Muscle of back (tissue), 13 donors: ENCODE measurements at places on chromosomes 5 and 9. TPM values are rescaled to one million over a fixed set of nuclear protein-coding genes. Genes with fewer than 3 reads are reported as not detected.

DNA sequence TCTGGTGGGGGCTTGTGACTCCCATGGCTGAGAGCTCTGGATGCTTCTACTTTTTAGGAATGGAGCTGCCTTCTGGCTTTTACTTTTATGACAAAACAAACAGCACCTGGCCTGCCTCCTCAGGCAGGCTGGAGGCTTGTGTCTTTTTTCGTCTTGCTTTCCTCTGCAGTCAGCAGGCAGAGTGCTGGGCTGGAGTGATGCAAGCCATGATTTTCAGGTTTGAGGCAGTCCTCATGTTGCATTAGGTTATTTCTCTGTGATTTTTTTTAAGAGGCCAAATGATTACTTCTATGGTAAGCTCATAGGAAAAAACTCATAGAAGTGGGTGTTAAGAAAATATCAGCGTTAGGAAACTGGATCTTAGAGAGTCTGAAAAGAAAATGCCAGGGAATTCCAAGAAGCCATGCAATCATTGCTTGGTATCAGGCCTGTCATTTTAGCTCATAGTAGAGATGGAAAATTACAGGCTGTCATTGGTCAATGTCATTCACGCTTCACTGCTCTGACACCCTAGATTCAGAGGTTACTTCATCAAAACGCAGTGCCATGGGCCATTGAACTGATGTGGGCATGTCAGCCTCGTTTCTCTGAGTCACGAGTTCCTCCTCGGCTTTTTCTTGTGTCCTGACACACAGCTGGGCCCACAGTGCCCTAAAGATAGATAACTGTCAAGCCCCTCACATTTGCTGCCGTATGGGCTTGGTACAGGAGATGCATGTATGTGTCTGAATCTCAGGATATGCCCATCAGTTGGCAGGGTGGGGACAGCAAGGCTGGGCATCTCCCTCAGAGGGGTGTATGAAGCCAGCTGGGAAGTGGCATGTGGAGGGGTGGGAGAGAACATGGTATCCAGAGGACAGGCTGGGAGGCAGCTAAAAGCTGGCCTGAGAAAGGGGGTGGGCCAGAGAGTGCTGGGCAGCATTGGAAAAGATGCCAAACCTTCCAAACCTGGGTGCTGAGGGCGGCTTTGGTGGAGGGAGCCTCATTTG lies 151.8 kb downstream of the HSPA4 start:
- DNase-seq = no peak

- DNase-seq = no peak
Observed at GRCh38 chr5:143525176-143525575, 121.7 kb upstream of the NR3C1 start.

DNA sequence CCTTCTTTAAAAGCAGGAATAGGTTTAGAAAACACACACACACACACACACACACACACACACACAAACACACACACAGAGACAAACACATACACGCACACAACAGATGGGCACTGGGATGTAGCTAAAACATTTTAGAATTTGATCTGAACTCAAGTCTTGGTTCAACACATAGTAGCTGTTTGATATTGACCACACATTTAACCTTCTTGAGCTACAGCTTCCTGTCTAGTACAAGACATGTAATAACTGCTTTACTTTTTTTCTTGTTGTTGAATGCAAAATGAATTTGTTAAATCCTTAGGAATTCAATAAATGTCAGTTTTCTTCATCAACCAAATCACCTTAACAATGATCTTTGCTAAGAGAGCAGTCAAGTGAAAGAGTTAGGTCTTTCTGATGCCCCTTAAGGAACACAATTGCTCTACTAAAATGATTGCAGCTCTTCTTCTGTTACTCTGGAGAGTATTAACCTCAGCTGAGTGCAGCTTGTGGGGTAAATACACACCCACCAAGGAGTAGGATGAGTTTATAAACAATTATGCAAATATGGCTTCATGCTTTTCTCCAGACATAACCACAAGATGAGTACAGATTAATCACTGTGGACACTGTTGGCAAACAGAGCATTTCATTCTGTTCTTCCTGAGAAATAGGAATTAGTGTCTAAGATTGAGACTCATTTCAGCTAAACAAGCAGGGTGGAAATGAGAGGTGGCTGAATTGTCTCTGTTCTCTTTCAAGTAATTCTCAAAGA lies 302.9 kb upstream of the PAPPA start:
- DNase-seq = no peak

The DMAC1 gene
- polyA plus RNA-seq = 65.3 TPM

The DBH gene
- 0.63 TPM for polyA plus RNA-seq

DNA sequence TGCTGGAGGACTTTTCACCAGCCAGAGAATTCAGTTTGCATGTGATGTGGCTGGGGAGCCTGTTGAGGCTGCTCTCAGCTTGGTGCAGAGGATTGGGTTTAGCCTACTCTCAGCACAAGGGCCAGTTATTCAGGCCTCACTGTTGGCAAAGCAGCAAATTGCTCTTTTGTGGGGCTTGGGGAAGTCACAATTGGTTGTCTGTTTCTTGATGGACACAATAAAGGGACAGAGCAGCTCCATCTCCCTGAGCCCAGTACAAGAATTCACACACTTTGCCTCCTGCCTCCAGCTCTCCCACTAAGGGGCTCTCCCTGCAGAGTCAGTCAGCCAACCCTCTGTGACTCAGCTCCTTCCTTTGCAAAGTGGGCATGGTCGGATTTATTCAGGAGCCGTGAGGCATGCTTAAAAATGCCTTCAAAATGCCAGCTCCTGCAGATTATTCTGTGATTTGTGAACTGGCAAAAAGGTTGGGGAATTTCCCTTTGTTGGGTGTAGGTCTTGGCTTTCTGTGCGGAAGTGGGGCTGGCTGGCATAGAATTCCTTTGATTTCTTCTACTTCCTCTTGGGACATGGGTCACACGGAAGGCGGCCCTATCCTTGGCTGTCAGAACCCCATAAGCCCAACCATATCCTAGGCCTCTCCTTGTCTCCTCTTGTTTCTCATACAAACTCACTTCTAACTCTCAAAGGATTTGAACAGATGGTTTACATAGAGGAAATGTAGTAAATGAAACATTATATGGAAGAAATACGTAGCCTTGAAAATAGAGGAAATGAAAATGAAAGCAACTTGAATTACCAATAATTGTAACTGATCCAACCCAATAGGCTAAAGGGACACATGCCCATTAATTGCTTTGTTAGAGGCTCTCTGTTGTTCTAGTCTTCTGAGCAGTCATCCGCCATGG lies 118.7 kb upstream of the CD180 start:
- no peak for DNase-seq

DNA sequence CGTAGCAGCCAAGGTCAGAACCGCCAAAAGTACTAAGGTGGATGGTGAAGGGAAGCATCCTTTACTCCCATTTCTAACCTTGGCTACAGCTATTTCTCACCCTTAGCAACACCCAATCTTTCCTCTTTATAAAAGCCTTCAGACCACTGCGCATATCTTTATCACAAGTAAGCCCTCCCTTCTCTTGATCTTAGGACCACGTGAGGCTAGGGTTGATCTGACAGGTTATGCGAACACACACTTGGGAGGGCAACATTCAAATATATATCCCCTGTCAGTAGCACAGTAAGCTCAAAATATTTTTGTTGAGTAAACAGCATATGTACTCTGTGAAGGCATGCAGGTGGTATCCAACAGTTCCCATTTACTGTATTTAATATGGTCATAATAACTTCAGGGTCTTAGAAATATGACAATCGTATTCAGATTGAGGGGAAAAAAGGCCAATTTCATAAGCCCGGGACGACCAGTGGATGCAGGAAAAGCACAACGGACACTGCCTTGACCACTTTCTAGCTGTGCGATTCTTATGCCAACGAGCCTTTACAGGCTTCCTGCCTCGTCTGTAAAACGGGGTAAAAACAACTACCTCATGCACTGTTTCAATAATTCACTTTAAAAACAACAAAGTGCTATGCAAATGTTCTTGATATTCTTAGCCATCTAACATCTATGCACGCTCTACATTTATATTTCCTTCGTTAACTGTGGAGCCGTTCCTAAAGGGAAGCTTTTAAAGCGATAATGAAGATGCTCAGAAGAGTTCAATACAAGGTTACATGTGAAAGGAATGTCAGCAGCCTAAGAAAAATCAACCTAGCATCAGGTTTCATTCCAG lies 1.3 kb downstream of the ARSB start:
- no peak for DNase-seq

GRCh38 chr9:34623374-34624235 lies 3.3 kb upstream of the DCTN3 start:
- no peak for DNase-seq

The PDE6A gene
- 0.03 TPM for polyA plus RNA-seq

The TMEM252 gene
- polyA plus RNA-seq = 0.70 TPM

The UBE2QL1 gene
- polyA plus RNA-seq = 2.4 TPM

DNA sequence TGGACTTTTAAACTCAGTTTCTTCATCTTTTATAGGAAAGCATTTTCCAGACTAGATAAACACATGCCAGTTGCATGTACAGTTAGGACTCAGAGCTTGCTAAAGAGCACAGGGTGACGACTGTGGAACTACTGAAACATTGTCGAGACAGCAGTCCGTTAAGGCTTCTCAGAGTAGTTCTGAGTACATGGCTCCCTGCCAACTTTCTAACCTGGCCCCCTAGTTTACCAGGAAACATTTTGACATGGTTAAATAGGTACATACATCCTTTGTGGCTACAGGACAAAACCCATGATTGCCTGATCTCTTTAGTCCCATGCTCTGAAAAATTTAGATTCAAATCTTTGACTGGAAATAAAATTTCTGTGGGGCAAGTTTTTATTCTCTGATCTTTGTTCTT lies 129.7 kb downstream of the SLF1 start:
- DNase-seq = no peak

- DNase-seq = no peak
Observed at GRCh38 chr9:104025104-104025503, 69.0 kb upstream of the SMC2 start.

DNA sequence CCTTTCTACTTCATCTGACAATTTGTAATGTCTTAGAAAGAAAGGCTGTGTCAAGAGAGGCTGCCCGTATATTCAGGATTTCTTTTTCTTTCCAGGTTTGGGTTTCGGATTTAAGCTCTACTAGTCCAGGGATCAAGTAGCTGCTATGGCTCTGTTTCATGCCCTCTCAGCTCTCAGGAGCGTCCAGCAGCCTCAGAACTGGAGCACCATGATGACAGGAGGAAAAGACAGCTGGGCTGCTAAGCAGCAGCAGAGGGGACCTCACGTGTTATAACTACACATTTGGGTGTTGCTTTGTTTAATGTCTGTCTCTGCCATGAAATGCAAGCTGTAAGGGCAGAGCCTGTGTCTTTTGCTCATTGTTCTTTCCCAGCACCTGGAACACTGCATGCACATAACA lies 28.5 kb downstream of the TBC1D2 start:
- DNase-seq = peak; percentile 33

The ZCCHC7 gene
- polyA plus RNA-seq = 12.6 TPM

DNA sequence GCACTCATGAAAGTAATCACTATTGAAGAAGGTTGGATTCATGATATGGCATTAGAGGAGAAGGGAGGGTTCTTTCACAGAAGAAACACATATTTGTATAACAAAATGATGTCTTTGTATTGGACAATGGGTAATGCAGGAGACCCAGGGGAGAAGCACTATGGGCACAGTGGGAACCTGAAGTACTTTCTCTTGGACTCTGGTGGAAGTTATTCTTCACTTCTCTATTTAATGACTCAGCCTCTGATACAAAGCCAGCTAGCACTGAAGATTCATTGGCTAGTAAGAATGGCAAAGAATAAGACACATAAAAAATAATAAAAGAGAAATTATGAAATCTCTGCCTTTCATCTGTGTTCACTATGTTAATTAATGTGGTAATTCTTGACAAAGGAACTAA lies 149.9 kb upstream of the PRR16 start:
- no peak for DNase-seq

- peak; percentile 89 for DNase-seq
Observed at GRCh38 chr9:13485068-13485596, 205.6 kb upstream of the MPDZ start.

DNA sequence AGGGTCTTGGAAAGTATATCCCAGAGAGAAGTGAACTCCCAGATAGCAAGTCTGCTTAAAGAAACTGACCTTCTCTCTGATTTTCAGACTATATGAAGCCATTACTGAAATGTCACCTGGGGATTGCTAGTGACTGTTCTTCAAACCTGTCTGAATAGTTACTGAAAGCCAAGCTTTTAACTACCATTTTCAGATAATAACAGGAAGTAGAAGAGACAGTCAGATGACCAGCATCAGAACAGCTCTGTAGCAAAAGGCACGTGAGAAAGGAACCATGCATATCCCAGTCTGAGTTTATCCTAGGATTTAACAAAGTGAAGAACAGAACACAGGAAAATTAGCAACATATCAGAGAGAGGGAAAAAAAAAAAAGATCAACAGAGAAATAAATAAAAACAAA lies 74.9 kb upstream of the SELENOP start:
- no peak for DNase-seq

GRCh38 chr9:79973627-79974026 lies 401.9 kb downstream of the TLE4 start:
- DNase-seq = no peak

The NMUR2 gene
- polyA plus RNA-seq = 0.56 TPM

DNA sequence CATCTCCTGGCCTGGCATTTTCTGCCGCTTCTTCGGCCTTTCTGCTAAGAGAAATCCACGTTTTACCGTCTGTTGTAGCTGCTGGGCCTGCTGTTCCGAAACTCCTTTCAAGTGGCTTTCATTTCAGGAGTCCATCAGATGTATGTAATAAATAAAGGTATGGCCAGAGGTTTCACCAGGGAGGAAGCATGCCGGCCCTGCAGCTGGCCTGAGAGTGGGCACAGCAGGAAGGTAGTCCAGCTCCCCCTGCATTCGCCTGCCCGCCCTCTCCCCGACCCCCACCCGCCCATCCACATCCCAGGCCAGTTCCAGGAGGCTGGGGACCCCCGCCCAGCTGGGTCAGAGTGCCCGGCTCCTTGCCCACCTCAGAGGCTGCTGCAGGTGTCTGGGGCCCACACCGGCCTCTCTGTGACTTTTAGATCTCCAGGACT lies 46.4 kb upstream of the EXOC3 start:
- no peak for DNase-seq

- DNase-seq = no peak
Observed at GRCh38 chr9:133713150-133713959, 24.8 kb downstream of the SARDH start.

DNA sequence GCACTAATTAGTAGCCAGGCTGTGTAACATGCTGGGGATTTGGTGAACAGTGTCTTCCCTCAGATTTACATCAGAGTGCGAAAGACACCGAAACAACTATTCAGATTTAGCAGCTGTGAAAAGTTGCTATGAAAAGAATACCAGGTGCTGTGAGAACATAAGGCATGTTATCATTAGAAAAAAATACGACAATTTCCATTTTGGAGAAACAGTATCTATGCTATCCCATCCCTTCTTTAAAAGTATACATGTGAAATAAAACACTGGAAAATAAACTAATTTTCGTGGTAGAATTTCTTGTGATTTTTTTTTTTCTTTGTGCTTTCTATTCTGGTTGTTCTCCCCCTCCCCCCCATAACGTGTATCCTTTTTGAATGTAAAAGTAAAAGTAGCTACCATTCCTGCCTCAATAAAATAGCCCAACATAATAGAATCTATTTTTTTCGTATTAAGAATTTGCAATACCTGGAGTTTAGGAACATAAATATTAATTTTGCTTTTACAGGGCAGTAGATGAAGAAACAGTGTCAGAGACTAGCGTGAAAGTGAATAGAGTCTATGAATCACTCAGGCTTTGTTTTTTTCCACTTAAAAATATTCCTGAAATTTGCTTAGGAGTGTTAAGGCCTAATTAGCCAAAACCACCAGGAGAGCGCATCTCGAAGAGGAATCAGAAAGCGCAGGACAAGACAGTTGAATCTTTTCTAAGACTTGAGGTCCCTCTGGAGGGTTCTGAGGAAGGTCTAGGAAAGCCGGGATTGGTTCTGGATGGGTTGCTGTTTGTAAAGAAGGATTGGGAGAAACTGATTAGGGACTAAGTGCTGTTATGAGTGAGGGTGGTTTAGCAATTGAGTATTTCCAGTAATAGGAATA lies 813 bp upstream of the SLU7 start:
- no peak for DNase-seq

GRCh38 chr9:90033028-90033650 lies 428.3 kb downstream of the GADD45G start:
- DNase-seq = no peak
